ENCODE measurements at places on chromosomes 5 and 9. TPM values are rescaled to one million over a fixed set of nuclear protein-coding genes. Genes with fewer than 3 reads are reported as not detected.

PCSK1 gene
- under 0.01 TPM for total RNA-seq

CCL19 gene
- not detected for total RNA-seq

OR1Q1 gene
- total RNA-seq: not detected

WDR31 gene
- total RNA-seq: 2.8 TPM

ZDHHC11B gene
- 0.32 TPM for total RNA-seq

PLGRKT gene
- total RNA-seq: 11.5 TPM

ACTL7A gene
- total RNA-seq: not detected

LHFPL2 gene
- 46.3 TPM for total RNA-seq

Data from bronchial smooth muscle cell (primary cell).